ENCODE measurements at places on chromosomes 1 and 21.

- no peak for DNase-seq
These were observed 1291.5 kb upstream of the B3GALT2 start for GRCh38 chr1:194477908-194478307.

GRCh38 chr1:180929389-180929788 lies 16.7 kb downstream of the KIAA1614 start:
- DNase-seq, result no peak

DNA sequence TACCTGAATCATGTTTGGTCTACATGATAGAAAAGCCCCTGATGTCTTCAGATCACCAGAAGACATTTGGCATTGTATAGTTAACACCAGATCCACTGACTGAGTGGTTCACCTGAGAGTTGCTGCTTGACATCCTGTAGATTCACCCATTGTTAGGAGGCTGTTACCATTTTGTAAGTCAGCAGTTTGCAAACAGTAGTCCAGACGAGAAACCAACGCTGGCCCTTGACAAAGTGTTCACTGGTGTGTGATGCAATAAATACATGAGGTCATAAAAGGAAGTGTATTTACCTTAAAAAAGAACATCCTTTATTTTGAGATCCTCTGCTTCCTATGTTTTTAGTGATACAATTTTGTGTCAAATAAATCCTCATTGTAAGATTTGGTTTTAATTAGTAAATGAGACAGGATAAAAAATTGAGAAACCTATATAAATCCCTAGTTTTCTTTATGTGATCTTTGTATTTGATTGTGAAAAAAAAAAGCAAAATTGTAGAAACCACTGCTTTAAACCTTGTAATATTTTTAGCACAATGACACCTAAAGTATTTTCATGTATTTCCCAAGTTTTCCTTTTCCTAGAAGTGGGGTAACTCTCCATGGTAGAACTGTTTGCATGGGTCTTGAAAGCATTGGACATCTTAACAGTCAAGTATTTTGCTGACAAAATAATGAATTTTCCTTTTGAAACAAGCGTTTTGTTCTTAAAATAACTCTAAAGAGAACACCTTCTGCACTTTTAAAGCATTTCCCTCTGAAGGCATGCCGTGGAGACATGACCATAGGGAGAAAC lies 204.3 kb downstream of the FGGY start:
- no peak for DNase-seq

DNA sequence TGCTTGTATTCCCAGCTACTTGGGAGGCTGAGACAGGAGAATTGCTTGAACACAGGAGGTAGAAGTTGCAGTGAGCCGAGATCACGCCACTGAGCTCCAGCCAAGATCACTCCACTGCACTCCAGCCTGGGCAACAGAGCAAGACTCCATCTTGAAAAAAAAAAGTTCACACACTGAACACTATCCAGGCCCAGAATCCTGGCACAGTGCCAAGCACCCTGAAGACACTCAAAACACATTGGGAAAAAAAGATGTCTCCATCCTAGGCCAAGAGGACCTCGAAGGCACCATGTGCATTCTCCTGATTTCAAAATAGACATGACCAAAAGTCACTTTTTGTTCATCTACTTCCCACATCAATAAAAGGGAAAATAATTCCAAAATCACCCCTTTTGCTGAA lies 38.7 kb downstream of the SLC9A1 start:
- DNase-seq, result no peak

GRCh38 chr1:72693376-72693775 lies 411.0 kb upstream of the NEGR1 start:
- no peak for DNase-seq

GRCh38 chr1:175319912-175320230 lies 127.3 kb upstream of the KIAA0040 start:
- DNase-seq, result no peak

GRCh38 chr1:178536844-178537371 lies 24.0 kb downstream of the TEX35 start:
- DNase-seq, result no peak

- no peak for DNase-seq
These were observed 16.3 kb downstream of the OR2B11 start for GRCh38 chr1:247441606-247442005.

- no peak for DNase-seq
These were observed 57.8 kb downstream of the PGBD5 start for GRCh38 chr1:230368363-230368762.

GRCh38 chr1:86318436-86318835 lies 77.7 kb downstream of the ODF2L start:
- no peak for DNase-seq

DNA sequence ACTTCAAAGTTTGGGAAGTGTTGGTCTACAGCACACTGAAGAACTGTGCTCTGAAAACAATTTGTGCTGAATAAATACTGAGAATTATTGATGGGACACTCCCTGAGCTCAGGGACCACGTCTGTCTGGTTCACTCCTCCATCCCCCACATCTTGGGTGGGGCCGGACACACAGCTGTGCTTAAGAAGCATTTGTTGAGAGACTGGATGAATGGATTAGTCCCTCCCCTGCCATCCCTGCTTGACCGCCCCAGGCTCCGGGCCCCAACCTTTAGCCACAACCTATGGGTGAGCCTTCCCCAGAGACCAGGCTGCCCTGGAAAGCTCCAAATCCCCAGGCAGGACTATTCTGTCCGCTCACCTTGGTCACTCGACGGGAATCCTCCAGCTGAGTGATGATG lies 7.5 kb downstream of the TRIM63 start:
- no peak for DNase-seq

GRCh38 chr1:176073524-176074157 lies 133.4 kb downstream of the COP1 start:
- peak; percentile 55 for DNase-seq

- no peak for DNase-seq
These were observed 47.1 kb downstream of the COL6A1 start for GRCh38 chr21:46028573-46029091.

DNA sequence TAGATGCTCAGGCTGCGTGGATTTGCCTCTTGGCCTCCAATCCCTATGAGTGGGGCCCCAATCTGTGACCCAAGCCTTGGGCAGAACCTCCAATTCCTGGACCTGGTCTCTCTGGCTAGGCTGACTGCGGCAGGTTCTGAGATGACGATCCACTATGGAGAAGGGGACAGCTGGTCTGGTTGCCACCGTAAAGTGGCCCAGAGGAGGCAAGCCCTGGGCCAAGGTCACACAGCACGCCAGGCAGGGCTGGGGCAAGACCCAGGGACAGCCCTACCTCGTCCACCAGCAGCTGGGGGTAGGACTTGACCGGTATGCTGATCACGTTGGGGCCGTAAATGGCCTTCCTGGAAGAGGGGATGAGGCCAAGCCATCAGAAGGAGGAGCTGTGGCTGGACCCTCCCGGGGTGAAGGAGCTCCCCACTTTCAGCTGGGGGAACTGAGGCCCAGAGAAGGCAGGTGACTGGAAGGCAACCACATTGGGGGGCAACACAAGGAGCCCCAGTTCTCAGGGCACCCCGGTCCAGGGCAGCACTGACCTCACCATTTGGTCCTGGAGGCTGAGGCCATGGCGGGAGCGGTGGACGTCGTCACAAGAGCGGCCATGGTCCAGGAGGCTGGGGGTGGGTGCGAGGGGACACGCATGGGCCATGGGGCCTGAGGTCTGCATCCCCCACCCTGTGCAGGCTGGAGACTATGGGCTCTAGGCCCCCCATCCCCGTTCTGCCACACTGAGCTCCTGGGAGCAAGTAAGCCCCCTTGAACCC lies 9.8 kb downstream of the ATP13A2 start:
- DNase-seq, result no peak

GRCh38 chr1:110361856-110362255 lies 22.7 kb downstream of the RBM15 start:
- no peak for DNase-seq

All from activated CD4-positive, alpha-beta T cell treated with anti-CD3 and anti-CD28 coated beads, Interleukin-10, Interleukin-2, amounts not matched to agents 100 ng/mL and 50 ng/mL, durations not matched to agents 16 hours and 8 hours (primary cell).